ENCODE measurements at places on chromosomes 5 and 9. TPM values are rescaled to one million over a fixed set of nuclear protein-coding genes. Genes with fewer than 3 reads are reported as not detected.

PTPA gene
- total RNA-seq: 93.6 TPM

IFNA21 gene
- total RNA-seq: not detected

DNA sequence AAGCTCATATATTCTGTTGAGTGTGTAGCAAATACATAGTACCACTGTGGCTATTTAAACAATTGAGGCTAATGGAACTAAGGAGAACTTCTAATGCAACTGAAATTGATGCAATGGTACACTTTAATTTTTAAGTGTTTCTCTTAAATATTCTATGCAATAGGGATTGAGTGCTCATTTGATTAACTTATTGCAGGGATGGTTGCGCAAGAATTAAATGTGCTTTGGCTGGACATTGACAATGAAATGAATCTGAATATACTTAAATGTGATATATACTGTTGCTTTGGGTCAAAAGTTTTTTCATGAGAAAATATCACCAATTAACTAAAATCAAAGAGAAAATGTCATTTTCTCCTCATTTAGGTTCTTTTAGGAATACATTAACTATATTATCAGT is 227.1 kb downstream of the ARL15 start:
- DNase-seq: no peak
- no peaks in the 10 kb centered on the region for H3K36me3 ChIP-seq
- H3K27ac ChIP-seq: no peak overlapping the region
- H3K4me3 ChIP-seq: no peak overlapping the region

FOXI1 gene
- not detected for total RNA-seq

DNA sequence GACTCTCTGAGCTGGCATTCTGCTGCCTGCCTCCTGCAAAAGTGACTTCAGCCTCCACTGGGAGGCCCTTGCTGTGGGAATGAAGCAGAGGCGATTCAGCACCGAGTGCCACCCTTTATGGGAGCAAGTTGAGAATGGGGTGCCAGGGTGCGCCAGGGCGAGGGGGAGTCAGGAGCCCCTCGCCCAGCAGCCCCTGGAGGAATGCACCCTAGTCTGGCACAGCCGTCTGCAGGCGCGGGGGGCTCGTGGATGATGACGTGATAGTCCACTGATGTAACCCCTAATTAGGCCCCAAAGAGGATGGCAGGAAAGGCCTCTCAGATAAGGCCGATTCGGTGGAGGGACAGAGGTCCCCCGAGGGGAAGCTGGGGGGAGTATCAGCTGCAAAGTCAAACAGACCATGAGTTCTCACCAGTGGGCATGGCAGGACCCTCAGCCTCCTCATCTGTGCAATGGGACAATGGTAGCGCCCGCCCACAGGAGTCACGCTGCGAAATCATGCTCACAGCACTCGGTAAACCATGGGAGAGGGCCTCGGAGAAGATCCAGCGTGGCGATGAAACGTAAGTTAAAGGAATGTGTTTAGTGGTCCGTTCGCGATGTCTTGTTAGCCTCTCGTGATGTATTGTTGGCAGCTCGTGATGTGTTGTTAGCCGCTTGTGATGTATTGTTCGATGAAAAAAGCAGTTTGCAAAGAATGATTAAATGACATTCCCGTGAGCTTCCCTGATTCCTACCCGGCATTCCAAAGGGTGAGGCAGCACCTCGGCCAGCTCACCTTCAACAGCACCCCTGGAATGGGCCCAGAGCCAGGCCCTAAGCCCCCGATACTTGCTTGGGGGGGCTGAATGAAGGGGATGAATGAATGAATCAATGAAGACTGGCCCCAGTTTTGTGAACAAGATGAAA is 49.7 kb upstream of the NOTCH1 start:
- H3K36me3 ChIP-seq: no peaks in the 10 kb centered on the region
- H3K27ac ChIP-seq: no peak overlapping the region
- H3K4me1 ChIP-seq: no peaks in the 10 kb centered on the region
- DNase-seq: no peak
- no peak overlapping the region for H3K4me3 ChIP-seq

INSL6 gene
- total RNA-seq: not detected

- no peak overlapping the region for H3K4me3 ChIP-seq
- no peaks in the 10 kb centered on the region for H3K4me1 ChIP-seq
- H3K27ac ChIP-seq: no peak overlapping the region
- peaks cover 12% of the 10 kb centered on the region for H3K27me3 ChIP-seq
Measured at GRCh38 chr5:38660194-38660668, 103.8 kb upstream of the LIFR start.

- no peak for DNase-seq
- H3K36me3 ChIP-seq: no peaks in the 10 kb centered on the region
- H3K27me3 ChIP-seq: no peaks in the 10 kb centered on the region
- no peak overlapping the region for H3K27ac ChIP-seq
- H3K4me1 ChIP-seq: peaks cover 11% of the 10 kb centered on the region
Measured at GRCh38 chr5:172189693-172190296, 1.8 kb upstream of the STK10 start.

GRCh38 chr9:92119586-92119985 is 4.4 kb upstream of the SPTLC1 start:
- no peaks in the 10 kb centered on the region for H3K36me3 ChIP-seq
- H3K4me3 ChIP-seq: no peak overlapping the region
- H3K4me1 ChIP-seq: peaks cover 8% of the 10 kb centered on the region
- H3K27ac ChIP-seq: no peak overlapping the region
- no peaks in the 10 kb centered on the region for H3K27me3 ChIP-seq

ALDH1A1 gene
- not detected for total RNA-seq

GRCh38 chr5:1563617-1564181 is 39.9 kb upstream of the LPCAT1 start:
- no peak overlapping the region for H3K4me3 ChIP-seq
- H3K36me3 ChIP-seq: no peaks in the 10 kb centered on the region
- H3K27ac ChIP-seq: no peak overlapping the region
- H3K4me1 ChIP-seq: peaks cover 13% of the 10 kb centered on the region

GRCh38 chr9:33464045-33464636 is 9.6 kb downstream of the NOL6 start:
- no peaks in the 10 kb centered on the region for H3K4me1 ChIP-seq
- H3K27ac ChIP-seq: no peak overlapping the region
- H3K4me3 ChIP-seq: no peak overlapping the region
- H3K36me3 ChIP-seq: peaks cover 83% of the 10 kb centered on the region
- no peaks in the 10 kb centered on the region for H3K27me3 ChIP-seq

CLIC3 gene
- total RNA-seq: 0.28 TPM

DNA sequence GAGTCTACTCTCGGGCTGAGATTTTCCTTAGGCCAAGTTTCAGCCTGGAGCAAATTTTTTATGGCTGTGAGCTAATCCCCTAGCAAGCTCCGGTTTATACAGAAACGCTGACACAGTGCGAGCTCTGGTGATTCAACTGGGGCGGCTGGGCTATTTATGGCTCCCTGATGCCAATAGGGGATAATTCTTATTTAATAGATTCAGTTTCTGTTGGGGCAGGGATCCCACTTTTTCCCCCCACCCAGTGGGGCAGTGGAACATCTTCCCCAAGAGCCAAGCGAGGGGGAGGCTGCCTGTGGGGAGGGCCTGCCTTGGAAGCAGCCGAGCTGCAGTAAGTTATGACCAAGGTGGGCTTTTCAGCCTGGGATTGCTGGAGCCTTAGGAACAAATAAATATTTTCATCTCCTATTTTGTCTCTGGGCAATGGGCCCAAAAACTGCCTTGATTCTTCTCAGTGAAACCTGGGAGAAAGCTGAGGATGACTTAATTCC is 129.1 kb downstream of the MACROH2A1 start:
- H3K36me3 ChIP-seq: no peaks in the 10 kb centered on the region
- peak; percentile 89 for DNase-seq
- peak overlapping the region; percentile 92 for H3K27ac ChIP-seq
- H3K4me1 ChIP-seq: peaks cover 41% of the 10 kb centered on the region

DNA sequence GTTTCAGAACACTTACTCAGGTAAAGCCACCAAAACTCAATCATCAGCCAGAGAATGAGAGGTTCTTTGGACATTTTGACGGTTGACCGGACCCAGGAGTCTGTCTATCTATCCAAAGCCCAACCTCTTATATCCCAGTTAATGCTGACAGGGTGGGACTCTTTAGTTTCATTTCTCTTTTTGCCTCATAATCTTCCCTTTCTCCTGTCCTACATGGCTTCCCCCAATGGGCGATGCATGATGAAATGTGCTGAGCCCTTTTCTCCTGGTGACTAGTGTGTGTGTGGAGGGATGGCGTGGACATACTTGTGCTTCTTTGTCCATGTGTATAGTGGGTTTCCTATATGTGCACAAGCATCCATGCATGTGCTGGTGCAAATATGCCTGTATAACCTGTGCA is at the start of gene TIMD4:
Gene TIMD4 (minus strand): TSS at position 102 of the 400 bp plus-strand sequence. CDS start 28 bp downstream, at position 74.
- H3K4me3 ChIP-seq: no peak within 1 kb of the TSS
- H3K36me3 ChIP-seq: no peaks in the 10 kb centered on the region
- no peak within 1 kb of the TSS for H3K27ac ChIP-seq
- no peaks in the 10 kb centered on the region for H3K4me1 ChIP-seq

ACTBL2 gene
- 1.7 TPM for total RNA-seq

DNA sequence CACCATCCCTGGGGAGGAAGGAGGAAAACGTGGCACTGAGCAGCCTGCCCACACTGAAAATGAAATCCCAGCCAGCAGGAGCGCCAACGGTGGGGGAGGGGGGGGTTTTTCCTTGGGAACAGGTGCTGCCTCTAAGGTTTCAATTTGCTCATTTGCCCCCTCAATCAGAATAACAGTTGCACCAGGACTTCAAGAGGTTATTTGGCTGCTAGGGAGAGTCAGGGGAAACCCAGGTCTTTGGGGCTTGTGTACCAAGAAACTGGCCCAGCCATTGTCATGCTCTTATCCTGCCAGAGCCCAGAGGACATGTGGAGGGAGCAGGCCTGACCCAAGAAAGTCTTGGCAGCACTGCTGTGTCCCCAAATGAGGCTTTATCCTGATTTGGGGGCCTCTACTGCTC is 66.5 kb downstream of the NDFIP1 start:
- no peaks in the 10 kb centered on the region for H3K4me1 ChIP-seq
- H3K27me3 ChIP-seq: no peaks in the 10 kb centered on the region
- no peak overlapping the region for H3K4me3 ChIP-seq
- H3K36me3 ChIP-seq: no peaks in the 10 kb centered on the region

TMEM252 gene
- total RNA-seq: not detected

DNA sequence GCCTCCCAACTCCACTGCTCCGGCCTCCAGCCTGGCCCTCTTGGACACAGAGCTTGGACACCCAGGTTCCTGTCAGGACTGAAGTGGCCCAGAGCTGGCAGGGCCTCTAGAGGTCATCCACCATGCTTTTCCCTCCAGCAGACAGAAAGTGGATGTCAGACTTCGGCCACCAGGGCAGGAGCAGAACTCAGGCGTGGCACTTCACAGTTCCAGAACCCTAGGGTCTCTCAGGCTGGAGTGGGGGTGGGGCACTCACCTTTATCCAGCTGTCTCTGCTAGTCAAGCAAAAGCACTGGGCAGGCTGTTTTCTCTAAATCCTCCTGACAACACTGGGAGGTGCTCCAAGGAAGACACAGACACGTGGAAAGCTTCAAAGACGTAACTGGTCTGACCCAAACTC is 35.6 kb upstream of the N4BP3 start:
- peaks cover 38% of the 10 kb centered on the region for H3K27me3 ChIP-seq
- H3K4me3 ChIP-seq: no peak overlapping the region
- DNase-seq: no peak
- no peak overlapping the region for H3K27ac ChIP-seq
- no peaks in the 10 kb centered on the region for H3K36me3 ChIP-seq

GRCh38 chr5:158660726-158661125 is 439.0 kb downstream of the EBF1 start:
- no peak overlapping the region for H3K4me3 ChIP-seq
- no peaks in the 10 kb centered on the region for H3K4me1 ChIP-seq
- no peak for DNase-seq
- H3K27me3 ChIP-seq: no peaks in the 10 kb centered on the region
- no peaks in the 10 kb centered on the region for H3K36me3 ChIP-seq
- H3K27ac ChIP-seq: no peak overlapping the region

ECSCR gene
- 3.1 TPM for total RNA-seq

- H3K4me1 ChIP-seq: no peaks in the 10 kb centered on the region
- H3K36me3 ChIP-seq: no peaks in the 10 kb centered on the region
- peaks cover 32% of the 10 kb centered on the region for H3K27me3 ChIP-seq
- peak; percentile 39 for DNase-seq
- peak within 1 kb of the TSS; percentile 44 for H3K4me3 ChIP-seq
Measured at GRCh38 chr9:132409828-132410528, at the start of gene CFAP77. Gene CFAP77 (plus strand): TSS chr9:132410211. CDS start chr9:132410272, 61 bp downstream.

DNA sequence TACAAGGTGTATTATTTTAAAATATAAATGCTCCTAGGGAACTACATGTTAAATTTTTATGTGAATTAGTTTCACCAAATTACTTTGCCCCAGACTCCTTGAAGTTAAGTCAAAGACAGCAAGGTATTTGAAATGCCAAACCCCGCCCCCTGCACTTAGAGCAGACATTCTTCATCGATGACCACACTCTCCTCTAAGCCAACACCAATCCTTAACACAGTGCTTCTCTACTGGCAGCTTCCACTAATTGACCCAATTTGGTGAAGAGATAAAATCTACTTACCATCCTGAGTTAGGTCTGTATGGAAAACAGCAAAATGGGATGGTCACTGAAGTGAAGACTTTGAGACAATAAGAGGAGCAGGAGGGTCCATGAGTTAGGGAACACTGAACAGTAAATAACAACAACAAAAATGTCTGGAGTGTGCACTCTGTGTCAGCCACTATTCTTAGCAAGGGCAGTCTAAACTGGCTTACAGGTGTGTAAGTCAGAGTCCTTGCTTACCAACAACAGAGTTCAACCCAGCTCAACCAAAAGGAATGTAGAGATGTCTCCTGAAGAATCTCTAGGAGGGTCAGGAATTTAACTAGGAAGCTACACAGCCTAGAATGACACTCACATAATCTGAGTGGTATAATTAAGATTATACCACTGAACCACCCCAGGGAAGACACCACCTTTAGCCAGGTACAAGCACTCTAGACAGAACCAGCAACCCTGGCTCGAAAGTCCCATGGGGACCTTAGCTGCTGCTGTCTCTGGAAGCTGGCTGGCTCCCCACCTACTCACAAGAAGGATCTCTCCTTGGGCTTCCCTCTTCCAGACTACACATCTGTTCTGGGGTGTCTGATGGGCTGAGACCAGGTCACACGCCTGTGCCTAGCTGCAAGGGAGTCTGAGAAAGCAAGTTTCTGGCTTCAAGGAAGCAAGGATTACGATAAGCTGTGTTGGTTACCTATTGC is 8.8 kb upstream of the UBE2QL1 start:
- no peaks in the 10 kb centered on the region for H3K27me3 ChIP-seq
- H3K4me1 ChIP-seq: no peaks in the 10 kb centered on the region
- no peak overlapping the region for H3K27ac ChIP-seq

FBXO10 gene
- total RNA-seq: 6.6 TPM

DNA sequence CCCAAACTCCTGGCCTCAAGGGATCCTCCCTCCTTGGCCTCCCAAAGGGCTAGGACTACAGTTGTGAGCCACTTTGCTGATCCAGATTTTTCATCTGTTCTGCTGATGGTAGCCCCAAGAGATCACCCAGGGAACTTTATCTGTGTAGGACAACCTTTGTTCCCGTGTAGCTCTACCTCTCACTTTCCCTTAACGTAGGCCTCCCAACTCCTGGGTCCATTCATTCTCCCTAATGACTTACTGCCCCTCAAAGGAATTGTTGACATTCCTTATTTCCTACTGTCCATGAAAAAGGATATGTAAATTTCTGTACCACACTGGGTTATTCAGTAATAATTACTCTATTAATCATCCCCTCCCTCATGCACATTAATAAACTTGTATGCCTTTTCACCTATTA is 51.0 kb upstream of the PHF24 start:
- no peak for DNase-seq
- H3K4me3 ChIP-seq: no peak overlapping the region
- no peaks in the 10 kb centered on the region for H3K4me1 ChIP-seq
